ENCODE measurements at places on chromosomes 2 and 18. TPM values are rescaled to one million over a fixed set of nuclear protein-coding genes. Genes with fewer than 3 reads are reported as not detected.

DNA sequence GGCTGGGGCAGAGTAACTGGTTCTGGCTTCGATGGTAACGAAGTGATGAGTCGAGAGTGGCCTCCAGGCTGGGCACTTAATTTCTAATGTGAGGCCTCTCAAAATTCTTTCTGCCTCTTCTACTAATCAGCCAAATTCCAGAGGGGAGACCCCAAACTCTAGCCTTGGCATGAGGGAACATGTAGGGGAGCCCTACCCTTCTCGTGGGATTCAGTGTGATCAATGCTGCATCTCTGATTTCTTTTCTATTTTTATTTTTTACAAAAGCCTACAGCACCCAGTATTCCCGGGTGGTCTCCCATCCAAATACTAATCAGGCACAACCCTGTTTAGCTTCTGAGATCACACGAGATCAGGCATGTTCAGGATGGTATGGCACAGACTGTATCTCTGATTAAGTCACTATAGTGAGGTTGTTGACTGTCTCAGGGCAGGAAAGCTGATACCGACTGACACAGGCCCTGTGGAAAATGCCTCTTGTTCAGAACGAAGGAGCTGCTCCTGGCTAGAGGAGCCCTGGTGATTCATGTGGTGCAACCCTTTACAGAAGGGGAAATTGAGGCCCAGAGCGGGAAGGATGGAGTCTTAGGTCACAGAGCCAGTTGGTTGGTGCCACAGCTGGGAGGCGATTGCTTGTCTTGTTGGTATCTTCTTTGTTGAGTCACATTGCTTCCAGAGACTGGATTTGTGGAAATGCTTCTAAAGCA, 126.3 kb upstream of the HS6ST1 start:
- no peak for DNase-seq
- no peaks in the 10 kb centered on the region for H3K4me1 ChIP-seq
- no peak overlapping the region for H3K4me3 ChIP-seq
- H3K36me3 ChIP-seq, result no peaks in the 10 kb centered on the region

TRIM43 gene
- total RNA-seq, result not detected

TMEM247 gene
- total RNA-seq, result not detected

MAP3K19 gene
- not detected for total RNA-seq

DNA sequence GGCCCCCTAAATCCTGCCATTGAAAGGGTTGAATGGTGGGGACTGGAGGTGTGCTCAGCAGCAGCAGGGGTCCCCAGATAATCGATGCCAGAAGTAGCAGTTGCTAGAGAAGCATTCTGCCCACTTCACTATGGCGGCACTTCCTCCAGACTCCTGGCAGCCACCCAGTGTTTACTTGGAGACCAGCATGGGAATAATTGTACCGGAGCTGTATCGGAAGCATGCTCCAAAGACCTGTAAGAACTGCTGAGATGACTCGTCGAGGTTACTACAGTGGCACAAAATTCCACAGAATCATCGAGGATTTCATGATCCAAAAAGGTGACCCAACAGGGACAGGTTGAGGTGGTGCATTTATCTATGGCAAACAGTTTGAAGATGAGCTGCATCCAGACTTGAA, 11.0 kb upstream of the GAREM2 start:
- H3K4me3 ChIP-seq, result no peak overlapping the region
- no peaks in the 10 kb centered on the region for H3K36me3 ChIP-seq
- no peak for DNase-seq
- no peaks in the 10 kb centered on the region for H3K4me1 ChIP-seq
- no peak overlapping the region for H3K27ac ChIP-seq

ANKRD30B gene
- total RNA-seq, result not detected

DNA sequence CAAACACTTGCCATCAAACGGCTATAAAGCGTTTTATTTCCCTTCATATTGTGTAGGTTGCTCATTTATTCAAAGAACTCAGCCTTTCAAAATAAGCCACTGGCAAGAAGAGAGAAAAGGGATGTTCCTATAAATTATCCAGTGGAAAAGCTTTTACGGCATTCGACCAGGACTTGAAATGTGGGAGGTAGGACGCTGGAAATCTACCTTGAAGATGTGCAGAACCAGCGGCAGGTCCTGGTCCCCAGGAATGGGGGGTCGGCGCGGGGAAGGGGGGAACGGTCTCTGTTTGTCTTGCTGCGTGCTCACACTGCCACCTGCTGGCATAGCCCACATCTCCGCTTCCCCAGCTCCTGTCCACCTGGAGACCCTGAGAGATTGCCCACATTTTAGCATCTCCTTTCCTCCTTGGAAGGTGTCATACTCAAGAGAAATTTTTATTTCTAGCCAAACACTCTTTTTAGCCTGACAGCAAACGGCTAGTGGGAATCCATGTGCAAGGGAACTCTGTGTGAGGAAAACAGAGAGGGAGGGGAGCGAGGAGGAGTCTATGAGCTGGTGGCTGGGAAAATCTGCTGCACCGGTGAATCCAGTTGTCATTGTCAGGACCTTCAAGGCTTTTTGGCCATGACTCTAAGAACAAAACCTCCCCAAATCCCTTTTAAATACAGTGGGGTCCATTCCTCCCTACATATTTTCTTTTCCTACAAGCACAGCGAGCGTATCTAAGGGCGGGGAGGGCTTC, 349.0 kb upstream of the PKDCC start:
- no peaks in the 10 kb centered on the region for H3K4me1 ChIP-seq
- no peaks in the 10 kb centered on the region for H3K36me3 ChIP-seq
- no peaks in the 10 kb centered on the region for H3K27me3 ChIP-seq
- no peak overlapping the region for H3K4me3 ChIP-seq

DNA sequence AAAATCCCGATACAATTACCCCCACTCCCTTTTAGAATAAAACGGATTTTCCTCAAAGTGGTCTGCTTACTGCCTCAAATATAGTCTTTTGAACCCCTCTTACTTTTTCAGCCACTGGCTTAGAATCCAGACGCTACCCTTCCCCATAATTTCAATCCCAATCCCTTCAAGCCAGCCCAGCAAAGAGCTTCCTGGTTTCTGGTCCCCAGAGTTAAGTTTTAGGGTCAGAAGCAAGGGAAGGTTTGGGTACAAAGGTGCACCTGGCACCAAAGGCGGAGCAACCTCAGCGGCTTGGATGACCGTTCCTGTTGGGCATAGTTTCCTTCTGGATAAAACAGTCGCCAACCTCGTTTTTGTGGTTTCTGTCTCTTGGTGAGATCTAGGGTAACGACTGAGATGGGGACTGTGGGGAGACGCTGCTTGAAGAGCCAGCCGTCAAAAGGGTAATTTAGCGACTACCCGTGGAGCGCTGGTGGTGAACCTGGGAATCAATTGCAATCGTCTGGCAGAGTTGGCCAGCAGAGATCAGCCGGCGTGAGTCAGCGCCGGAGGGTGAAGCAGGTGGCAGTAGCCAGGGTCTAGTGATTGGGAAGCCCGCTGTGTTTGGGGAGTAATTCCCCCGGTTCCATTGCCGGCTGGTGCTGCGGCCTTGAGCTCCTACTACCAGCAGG, 1.6 kb downstream of the FEV start:
- H3K27ac ChIP-seq, result no peak overlapping the region
- peaks cover 68% of the 10 kb centered on the region for H3K27me3 ChIP-seq
- no peak overlapping the region for H3K4me3 ChIP-seq
- H3K36me3 ChIP-seq, result no peaks in the 10 kb centered on the region
- H3K4me1 ChIP-seq, result peaks cover 33% of the 10 kb centered on the region

LHCGR gene
- total RNA-seq, result not detected

ADD2 gene
- 42.9 TPM for total RNA-seq

GRCh38 chr2:207630491-207630890, 5.3 kb upstream of the METTL21A start:
- H3K27me3 ChIP-seq, result no peaks in the 10 kb centered on the region
- H3K4me3 ChIP-seq, result no peak overlapping the region
- no peaks in the 10 kb centered on the region for H3K36me3 ChIP-seq
- DNase-seq, result no peak
- peaks cover 24% of the 10 kb centered on the region for H3K4me1 ChIP-seq
- no peak overlapping the region for H3K27ac ChIP-seq

SCN7A gene
- total RNA-seq, result not detected

- no peak overlapping the region for H3K4me3 ChIP-seq
- H3K27ac ChIP-seq, result no peak overlapping the region
- H3K36me3 ChIP-seq, result no peaks in the 10 kb centered on the region
- peaks cover 6% of the 10 kb centered on the region for H3K4me1 ChIP-seq
These were observed 70.2 kb downstream of the MYO1B start for GRCh38 chr2:191315365-191315752.

GRCh38 chr2:177235855-177236437, 23.4 kb downstream of the HNRNPA3 start:
- DNase-seq, result no peak
- H3K27ac ChIP-seq, result peak overlapping the region; percentile 21
- H3K36me3 ChIP-seq, result peaks cover 46% of the 10 kb centered on the region
- peaks cover 58% of the 10 kb centered on the region for H3K4me1 ChIP-seq
- no peak overlapping the region for H3K4me3 ChIP-seq

CAVIN2 gene
- not detected for total RNA-seq

DNA sequence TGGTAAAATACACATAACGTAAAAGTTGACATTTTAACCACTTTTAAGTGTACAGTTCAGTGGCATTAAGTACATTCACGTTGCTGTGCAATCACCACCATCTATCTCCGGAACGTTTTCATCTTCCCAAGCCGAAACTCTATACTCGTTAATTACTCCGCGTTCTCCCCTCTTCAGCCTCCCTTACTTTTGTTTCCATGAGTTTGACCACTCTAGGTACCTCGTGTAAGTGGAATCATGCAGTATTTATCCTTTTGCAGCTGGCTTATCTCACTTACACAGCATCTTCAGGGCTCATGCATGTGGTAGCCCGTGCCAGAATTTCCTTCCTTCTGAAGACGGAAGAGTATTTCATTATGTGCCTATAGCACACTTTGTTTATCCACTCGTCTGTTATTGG, 225.2 kb downstream of the SLC4A3 start:
- H3K4me3 ChIP-seq, result no peak overlapping the region
- no peaks in the 10 kb centered on the region for H3K4me1 ChIP-seq
- H3K27ac ChIP-seq, result no peak overlapping the region

- DNase-seq, result no peak
- H3K4me1 ChIP-seq, result no peaks in the 10 kb centered on the region
- no peak overlapping the region for H3K4me3 ChIP-seq
- no peak overlapping the region for H3K27ac ChIP-seq
- no peaks in the 10 kb centered on the region for H3K36me3 ChIP-seq
These were observed 17.9 kb downstream of the SDC1 start for GRCh38 chr2:20207051-20207450.

MC4R gene
- total RNA-seq, result not detected

IDH1 gene
- 18.5 TPM for total RNA-seq

GRCh38 chr18:13522256-13522655, 204.1 kb downstream of the FAM210A start:
- H3K4me1 ChIP-seq, result peaks cover 20% of the 10 kb centered on the region
- H3K4me3 ChIP-seq, result no peak overlapping the region
- H3K27me3 ChIP-seq, result no peaks in the 10 kb centered on the region
- DNase-seq, result no peak
- peaks cover 10% of the 10 kb centered on the region for H3K36me3 ChIP-seq

DNA sequence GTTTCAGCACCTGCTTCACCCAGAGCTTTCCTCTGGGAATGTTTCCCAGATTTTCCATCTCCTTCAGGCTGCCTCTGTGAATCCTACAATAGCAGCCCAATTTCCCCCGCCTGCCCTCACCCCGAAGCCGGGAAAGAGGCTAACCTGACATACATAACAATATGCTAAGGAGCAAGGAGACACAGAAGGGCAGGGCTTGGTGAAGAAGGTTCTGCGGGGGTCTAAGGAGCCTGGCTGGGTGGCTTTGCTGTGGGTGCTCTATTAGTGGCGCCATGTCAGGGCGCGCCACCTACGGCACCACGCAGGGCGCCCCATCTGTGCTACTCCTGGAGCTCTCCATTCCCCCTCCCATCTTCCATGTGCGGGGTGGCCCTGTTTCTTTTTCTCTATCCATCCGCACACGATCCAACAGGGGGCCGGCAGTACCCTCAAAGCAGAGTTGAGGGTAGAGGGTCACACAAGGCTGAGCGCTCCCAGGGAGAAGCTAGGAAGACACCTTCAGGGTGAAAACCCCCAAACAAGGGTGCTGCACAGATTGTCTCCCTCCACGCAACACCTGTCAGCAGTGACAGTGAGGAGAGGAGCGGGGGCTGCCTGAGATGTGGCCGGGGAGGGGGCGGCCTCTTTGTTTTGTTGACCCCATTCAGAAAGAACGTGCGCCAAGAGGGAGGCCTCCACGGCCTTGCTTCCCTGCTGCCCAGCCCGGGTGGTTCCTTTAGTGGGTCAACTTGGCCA, 101.4 kb downstream of the PDCL3 start:
- no peak overlapping the region for H3K4me3 ChIP-seq
- H3K27me3 ChIP-seq, result no peaks in the 10 kb centered on the region
- no peak overlapping the region for H3K27ac ChIP-seq

HNMT gene
- not detected for total RNA-seq

NT5C1B gene
- not detected for total RNA-seq

DNA sequence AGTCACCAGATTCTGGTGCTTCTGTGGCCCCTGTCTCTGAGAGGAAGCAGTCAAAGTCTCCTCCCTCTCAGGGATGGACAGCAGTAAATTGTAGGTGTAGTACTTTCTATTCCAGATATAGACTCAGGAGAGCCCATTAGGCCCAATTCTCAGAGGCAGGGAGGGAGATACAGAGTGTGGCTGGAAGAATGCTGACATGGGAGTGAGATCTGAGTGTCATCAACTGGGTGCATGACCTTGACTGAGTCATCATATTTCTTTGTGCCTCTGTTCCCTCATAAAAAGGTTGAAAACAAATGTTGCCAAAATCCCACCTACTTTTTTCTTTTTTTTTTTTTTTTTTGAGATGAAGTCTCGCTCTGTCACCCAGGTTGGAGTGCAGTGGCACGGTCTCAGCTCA, 506.1 kb downstream of the BCL11A start:
- no peak overlapping the region for H3K27ac ChIP-seq
- DNase-seq, result no peak
- no peaks in the 10 kb centered on the region for H3K4me1 ChIP-seq
- H3K36me3 ChIP-seq, result no peaks in the 10 kb centered on the region
- no peak overlapping the region for H3K4me3 ChIP-seq
- no peaks in the 10 kb centered on the region for H3K27me3 ChIP-seq

- peaks cover 8% of the 10 kb centered on the region for H3K4me1 ChIP-seq
- DNase-seq, result no peak
- H3K4me3 ChIP-seq, result no peak overlapping the region
These were observed 127.8 kb downstream of the MREG start for GRCh38 chr2:215885536-215885935.

DNA sequence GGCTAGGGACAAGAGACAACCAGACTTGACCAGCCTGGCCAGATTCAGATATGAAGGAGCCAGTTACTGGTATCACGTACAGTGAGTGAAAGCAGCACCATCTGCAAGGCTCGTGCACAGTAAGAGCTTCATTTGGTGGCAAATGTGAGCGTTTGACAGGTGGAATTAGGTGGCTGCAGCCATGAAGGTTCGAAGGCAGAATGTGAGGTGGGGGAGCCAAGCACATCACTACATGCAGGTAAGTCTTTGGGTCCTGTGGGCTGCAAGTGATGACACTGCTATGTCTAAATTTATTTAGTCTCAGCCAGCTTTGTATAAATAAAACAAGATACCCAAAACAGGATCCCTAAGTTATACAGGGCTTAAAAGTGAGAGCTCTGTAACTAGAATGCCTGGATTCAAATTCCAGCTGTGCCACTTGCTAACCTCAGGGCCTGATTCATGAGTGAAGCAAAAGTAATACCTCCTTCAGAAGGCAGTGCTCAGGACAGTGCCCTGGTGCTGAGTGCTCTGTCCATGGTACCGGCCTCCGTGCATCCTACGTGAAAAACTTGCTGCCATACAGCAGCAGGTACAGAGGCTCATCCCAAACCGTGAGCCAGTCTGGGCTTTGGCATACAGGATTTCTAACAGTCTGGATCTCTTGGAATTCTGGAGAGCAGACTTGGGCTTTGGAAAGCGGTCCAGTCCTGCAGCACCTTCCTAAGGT, 18.6 kb downstream of the DDX18 start:
- no peak overlapping the region for H3K4me3 ChIP-seq
- no peak overlapping the region for H3K27ac ChIP-seq
- peaks cover 14% of the 10 kb centered on the region for H3K4me1 ChIP-seq
- peaks cover 40% of the 10 kb centered on the region for H3K36me3 ChIP-seq
- DNase-seq, result peak; percentile 47
- no peaks in the 10 kb centered on the region for H3K27me3 ChIP-seq

Data from activated naive CD4-positive, alpha-beta T cell treated with anti-CD3 and anti-CD28 coated beads for 36 hours (primary cell).